ENCODE measurements at places on chromosomes 16 and 17.

DNA sequence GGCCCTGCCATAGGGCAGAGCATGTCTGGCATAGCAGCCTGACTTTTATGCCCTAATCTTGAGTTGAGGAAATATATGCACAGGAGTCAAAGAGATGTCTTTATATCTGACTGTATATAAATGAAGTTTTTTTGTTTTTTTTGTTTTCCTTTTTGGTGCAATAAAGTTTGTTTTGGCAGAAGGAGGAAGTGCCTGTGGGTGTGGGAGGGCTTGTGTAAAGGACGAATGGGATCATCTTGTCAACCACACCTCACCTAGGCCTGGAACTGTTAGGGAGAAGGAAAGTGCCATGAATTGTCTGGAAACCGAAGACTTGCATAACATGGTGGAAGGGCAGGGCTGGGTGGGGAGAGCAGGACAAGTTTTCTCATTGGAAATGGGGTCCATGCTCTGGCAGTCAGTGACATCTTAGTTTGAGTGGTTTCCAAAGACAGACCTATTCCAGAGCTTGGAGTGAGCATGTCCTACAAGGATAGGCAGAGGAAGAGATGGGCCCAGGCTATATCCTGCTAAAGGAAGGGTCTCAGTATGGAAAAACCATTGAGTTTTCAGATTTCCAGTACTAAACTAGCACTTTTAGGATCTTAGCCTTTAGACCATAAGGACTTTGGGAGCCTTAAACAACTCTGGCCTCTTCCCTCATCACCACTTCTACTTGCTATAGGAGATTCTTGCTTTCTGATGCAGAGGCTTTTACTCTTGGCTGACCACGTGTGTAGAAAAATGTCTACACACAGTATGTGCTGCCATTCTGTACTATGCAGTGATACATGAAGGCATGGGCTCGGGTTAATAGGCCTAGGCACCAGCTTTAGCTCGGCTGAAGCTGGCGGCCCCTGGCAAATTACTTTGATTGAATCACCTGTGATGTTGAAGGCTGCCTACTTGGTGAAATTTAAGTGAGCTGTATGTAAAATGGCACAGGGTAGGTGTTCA lies 15.5 kb downstream of the SNF8 start:
- no peak for DNase-seq

GRCh38 chr17:1714427-1714979 lies 4.3 kb upstream of the TLCD2 start:
- DNase-seq, result peak; percentile 100

- no peak for DNase-seq
Observed at GRCh38 chr17:63635290-63635689, 13.1 kb downstream of the MAP3K3 start.

DNA sequence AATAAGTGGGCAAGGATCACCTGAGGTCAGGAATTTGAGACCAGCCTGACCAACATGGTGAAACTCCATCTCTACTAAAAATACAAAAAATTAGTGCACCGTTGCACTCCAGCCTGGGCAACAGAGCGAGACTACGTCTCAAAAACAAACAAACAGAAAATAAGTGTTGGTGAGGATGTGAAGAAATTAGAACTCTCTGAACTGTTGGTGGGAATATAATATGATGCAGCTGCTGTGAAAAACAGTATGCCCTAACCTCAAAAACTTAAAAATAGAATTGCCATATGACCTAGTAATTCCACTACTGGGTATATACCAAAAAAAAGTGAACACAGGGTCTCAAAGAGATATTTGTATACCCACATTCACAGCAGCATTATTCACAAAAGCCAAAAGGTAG lies 26.1 kb downstream of the GLG1 start:
- DNase-seq, result no peak

- DNase-seq, result no peak
Observed at GRCh38 chr17:42249681-42250446, 26.3 kb downstream of the STAT5B start.

GRCh38 chr17:56793531-56793930 lies 40.2 kb downstream of the C17orf67 start:
- no peak for DNase-seq

GRCh38 chr17:17416400-17417360 lies 60.1 kb upstream of the MED9 start:
- DNase-seq, result no peak

DNA sequence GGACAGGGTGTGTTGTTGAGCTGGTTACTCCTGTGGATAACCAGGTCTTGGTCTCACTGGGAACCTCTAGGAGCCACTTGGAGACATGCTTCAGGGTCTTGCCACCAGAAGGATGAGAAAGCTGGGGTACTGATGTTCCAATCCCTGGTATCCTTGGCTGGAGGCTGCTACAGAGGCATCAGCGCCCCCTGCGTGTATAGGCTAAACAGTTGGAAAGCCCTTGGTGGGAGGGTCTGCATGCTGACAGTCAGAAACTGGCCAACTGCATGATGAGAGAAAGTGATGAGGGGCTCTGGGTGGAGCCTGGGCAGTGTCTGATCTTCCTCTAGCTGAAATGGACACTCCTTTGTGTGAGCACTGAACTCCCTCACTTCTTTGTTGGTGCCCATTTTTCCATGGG lies 536.9 kb downstream of the XYLT1 start:
- DNase-seq, result no peak

- no peak for DNase-seq
Observed at GRCh38 chr17:48834973-48835372, 4.1 kb downstream of the CALCOCO2 start.

- DNase-seq, result no peak
Observed at GRCh38 chr16:50269769-50270509, 3.6 kb downstream of the ADCY7 start.

DNA sequence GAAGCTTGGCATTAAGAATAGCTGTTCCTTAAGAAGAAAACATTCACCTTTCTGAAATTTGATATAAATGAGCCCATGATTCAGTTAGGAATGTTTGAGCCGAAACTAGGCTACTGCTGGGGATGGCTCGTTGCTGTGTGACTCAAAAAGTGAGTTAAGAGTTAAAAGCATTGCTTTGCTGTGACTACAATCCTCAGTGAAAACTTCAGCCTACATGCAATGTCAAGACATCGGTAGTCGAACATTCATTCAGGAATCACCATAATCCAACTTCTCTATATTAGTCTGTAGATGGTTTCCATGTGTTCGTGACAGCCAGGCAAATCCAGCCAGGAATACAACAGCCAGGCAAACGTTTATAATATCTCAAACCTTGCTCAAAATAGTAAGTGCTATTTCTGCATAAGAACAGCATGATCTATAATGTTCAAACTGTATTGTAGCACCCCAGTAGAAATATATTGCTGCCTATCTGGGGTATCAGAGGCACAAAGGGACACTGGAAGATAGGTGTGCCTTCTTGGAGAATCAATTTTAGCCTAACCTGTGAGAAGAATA lies 1225.1 kb downstream of the CDH8 start:
- DNase-seq, result no peak
